NCI-H2081 treated with DMSO at 0.1 percent for 48 hours (cell line): ENCODE measurements at places on chromosomes 2 and 18.
A peak's percentile ranks its signal among the peaks of the same experiment; 100 is the strongest.

DNA sequence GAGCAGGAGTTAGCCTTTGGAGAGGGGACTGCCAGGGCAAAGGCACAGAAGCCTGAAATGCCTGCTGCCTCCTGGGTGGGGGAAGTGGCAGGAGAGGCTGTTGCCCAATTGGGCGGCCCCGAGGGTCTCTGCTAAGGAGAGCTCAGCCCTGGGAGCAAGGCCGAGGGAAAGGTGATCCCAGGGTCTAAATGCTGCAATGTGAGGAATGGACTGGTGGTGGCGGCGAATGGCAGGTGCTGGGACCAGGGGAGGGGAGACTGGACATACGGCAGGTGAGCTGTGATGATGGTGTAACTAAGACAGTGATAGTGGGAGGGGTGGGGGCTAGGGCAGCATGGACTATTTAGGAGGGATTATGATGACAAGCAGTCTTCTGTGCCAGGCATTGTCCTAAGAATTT lies 104.0 kb downstream of the DYSF start:
- no peak for DNase-seq

DNA sequence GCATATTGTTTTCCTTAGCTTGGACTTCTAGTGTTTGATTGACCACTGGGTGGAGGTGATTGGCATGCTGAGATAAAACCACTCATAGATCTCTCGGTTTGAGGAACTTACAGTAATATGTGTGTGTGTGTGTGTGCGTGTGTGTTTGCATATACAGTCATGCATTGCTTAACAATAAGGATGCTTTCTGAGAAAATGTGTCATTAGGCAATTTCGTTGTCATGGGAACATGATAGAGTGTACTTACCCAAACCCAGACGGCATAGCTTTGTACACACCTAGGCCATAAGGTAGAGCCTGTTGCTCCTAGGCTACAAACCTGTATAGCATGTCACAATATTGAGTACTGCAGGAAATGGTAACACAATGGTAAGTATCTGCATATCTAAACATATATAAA lies 167.3 kb downstream of the NYAP2 start:
- DNase-seq: peak; percentile 5

DNA sequence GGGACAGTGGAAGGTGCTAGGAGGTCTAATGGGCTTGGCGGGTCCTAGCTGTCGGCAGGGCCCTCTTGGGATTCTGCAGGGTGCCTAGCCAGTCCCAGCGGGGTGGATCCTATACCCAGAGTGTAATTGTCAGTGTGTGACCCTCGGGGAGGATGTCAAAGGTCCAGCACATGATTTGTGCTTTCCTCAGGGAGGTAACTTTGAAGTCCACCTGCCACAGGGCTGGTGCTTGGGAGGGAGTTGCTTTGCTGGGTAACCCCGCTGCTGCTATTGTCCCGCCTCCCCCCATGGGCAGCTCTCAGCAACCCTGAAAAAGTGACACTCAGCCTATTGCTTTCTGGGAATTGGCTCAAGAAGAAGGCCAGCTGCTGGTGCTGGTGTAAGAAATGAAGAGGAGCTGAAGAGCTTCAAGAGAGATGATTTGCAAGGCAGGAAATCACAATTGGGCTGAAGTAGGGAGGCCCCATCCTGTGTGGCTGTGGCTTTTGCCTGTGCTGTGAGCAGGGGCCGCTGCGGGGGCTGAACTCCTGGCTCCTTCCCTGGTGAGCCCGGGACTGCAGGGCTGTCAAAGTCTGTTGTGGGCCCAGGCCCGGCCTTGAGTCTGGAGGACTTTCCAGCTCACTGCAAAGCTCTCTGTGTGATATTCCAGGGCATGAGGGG lies 36.4 kb downstream of the EMILIN2 start:
- no peak for DNase-seq

DNA sequence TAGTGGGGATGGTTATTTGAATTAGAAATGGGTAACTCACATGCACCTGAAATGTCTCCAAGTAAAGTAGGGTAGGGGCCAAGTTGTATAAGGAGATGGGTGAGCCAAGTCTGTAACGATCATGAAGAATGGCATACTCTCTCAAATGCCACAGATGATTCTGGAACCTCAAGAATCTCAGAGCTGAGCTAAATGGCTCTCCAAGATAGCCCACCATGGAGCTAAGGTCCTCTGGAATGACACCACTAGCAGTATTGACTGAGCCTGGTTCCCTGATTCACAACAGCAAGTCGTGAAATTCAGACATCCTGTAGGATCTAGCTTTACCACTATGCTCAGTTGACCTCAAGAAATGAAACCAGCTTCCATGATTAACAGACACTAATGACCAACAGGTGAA lies 115.9 kb upstream of the EPAS1 start:
- DNase-seq: no peak

GRCh38 chr2:70659551-70659950 lies 105.9 kb upstream of the TGFA start:
- DNase-seq: no peak

GRCh38 chr2:86158286-86158685 lies 37.0 kb downstream of the IMMT start:
- DNase-seq: no peak

DNA sequence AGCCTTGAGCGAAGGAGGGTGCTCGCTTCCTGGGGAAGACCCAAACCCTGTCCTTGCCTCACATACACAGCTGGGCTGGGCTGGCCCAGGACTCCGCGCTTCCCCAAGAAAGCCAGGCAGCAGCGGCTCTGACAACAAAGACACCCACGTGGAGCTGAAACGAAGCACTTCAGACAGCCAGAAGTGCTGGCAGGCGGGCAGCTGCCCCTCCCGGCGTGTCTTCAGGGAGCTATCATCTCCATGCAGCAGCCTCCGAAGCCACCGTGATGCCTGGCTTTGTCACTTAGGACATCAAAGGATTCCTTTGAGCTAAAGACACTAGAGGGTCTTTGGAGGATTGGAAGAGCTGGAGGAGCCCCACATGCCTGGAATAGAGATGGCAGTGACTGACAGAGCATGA lies 35.2 kb downstream of the C1QL2 start:
- no peak for DNase-seq

DNA sequence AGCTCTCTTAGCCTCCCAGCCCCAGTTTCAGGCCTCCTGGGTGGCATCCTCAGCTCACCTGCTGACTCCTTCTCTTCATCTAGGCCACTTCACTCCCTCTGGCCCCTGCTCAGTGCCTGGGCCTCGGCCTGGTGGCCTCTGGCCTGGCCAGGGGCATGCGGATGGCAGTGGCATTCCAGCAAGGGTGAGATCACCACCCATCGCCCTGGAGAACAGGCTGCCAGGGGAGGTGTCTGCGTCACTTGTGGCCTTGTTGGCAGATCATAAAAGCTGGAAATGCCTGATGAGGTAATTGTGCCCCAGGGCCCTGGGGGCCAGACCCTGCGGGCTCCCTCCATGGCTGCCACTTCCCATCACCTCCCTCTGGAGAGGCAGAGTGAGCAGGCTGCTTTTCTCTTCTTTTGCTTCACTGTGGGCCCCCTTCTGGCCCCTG lies 72.5 kb upstream of the SMAD2 start:
- DNase-seq: no peak

- no peak for DNase-seq
These were observed 26.2 kb upstream of the SNORC start for GRCh38 chr2:232843834-232844233.

GRCh38 chr2:64212801-64213321 lies 68.6 kb upstream of the PELI1 start:
- DNase-seq: no peak

DNA sequence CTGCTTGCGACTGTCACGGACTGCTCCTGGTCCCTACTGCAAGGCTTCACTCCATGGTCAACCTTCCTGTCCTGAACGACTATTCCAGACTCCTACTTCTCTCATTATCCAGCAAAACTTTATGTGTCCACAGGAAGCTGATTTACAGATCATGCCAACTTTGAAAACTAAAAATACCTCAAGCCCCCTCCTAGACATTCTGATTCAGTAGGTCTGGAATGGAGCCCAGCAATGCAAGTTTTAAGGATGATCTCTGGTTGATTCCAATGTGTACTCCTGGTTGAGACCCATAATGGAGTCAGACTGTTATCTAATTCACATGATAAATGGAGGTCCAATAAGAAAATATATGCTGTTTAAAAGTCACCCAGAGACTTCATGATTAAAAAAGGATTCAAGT lies 13.1 kb upstream of the LRATD1 start:
- no peak for DNase-seq

- no peak for DNase-seq
These were observed 10.6 kb downstream of the PLCD4 start for GRCh38 chr2:218618102-218618860.

- no peak for DNase-seq
These were observed 12.2 kb upstream of the ME2 start for GRCh38 chr18:50866765-50867164.

- no peak for DNase-seq
These were observed 201.8 kb downstream of the ZFP36L2 start for GRCh38 chr2:43024515-43025011.

GRCh38 chr2:127100251-127101047 lies 6.5 kb downstream of the BIN1 start:
- no peak for DNase-seq

GRCh38 chr18:75065251-75066000 lies 143.5 kb downstream of the PTGR3 start:
- no peak for DNase-seq

DNA sequence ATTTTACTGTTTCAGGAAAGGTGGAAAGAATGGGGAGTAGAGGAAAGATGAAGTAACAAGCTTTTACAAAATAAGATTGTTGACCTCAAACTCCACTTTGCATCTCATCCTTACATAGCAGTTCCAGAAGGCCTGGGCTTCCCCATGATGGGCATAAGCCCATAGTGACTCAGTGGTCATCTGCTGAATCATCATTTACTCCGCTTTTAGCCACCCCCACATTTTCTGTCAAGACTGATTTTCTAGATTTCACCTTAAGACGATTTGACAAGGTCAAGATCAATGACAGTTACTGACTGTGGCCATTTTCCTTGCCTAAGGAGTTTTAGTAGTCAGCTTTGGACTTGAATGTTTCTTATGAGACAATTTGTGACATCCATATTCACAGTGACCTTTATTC lies 49.4 kb downstream of the PLEKHM3 start:
- DNase-seq: no peak

- DNase-seq: no peak
These were observed 448.7 kb upstream of the HNRNPA3 start for GRCh38 chr2:176763851-176764404.

DNA sequence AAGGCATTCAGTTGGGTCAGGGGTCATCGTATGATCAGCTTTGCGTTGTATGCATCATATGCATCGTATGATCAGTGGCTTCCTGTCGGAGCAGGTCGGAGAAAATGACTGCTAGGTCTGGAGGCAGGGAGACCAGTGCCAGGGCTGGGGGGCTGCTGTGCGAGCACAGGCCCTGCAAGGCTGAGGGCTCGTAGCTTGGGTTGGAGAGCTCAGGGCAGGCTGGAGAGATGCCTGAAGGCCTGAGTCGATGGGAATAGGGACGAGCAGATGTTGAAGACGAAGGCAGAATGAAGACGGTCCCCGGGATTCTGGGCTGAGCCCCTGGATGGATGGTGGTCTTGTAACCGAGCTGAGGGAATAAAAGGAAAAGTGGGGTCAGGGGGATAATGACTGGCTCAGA lies 25.3 kb upstream of the ACKR3 start:
- no peak for DNase-seq

DNA sequence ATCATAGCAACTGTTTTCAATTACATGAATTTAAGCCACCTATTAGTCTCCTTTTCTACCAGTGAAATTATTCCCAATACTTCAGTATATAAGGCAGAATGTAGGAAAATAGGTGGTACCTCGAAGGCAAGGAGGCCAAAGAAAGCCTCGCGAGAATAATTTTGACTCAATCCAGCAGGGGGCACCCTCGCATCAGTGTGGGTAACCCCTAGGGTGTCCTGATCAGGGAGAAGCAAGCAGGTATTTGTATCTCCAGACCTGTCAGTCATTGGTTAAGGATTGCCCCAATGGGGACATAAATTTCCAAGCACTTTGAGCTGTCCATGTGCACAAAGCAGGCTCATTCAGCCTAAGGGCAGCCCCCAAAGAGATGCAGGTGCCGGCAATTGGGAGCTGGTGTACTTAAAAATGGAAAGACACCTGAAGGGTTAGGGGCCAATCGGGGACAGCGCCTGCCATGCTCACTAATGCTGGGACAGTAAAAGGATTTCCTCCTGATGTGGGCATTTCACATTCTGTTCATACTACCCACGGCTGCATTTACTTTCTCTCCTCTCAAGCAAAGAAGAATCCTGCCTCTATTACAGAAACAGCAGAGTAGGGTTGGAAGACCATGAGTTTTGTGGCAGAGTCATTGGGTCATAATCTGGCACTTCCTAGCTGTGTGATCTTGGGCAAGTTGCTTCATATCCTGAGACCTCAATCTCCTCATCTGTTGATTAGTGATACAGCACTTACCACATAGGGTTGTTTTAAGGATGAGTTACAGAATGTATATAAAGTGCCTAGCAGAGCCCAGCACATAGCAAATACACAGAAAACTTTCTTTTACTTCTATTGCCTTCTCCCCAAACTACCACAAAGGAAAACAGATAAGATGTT lies 136.1 kb downstream of the ICOS start:
- no peak for DNase-seq

DNA sequence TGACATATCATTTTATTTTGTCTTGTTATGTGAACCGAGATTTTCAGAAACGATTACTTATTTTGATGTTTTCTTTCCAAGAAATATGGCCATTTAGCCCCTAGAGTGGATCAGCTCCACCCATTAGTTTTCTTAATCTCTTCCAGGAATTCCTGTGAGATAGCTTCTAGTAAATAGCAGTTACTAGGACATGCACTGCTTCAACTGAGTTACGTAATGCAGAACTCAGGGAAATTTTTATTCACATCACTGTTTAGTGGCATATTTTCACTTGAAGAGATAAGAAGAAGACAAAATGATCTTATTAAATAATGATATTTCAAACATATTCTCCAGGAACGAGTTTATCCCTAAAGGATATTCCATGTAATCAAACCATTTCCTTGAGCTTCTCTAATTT lies 573.5 kb upstream of the CNTNAP5 start:
- DNase-seq: no peak

DNA sequence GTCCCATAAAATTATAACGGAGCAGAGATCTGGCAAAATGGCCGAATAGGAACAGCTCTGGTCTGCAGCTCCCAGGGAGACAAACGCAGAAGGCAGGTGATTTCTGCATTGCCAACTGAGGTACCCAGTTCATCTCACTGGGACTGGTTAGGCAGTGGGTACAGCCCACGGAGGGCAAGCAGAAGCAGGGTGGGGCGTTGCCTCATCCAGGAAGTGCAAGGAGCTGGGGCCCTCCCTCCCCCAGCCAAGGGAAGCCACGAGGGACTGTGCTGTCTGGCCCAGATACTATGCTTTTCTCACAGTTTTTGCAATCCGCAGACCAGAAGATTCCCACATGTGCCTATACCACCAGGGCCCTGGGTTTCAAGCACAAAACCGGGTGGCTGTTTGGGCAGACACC lies 22.8 kb downstream of the ICA1L start:
- no peak for DNase-seq

GRCh38 chr2:10091182-10091888 lies 11.1 kb upstream of the CYS1 start:
- no peak for DNase-seq

DNA sequence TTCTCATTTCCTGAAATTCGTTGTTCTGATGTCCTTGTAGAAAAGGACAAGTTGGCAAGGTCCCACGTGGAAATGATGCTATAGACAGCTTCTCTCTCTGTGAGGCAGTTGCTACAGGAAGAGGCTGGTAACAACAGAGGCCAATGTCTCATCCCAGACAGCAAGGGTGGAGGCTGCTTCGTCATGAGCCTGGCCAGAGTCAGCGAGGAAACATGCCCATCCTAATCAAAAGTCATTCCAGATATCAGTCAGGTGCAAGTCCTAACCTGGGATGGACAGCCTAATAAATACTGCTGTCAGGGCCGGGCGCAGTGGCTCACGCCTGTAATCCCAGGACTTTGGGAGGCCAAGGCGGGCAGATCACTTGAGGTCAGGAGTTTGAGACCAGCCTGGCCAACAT lies 6.4 kb upstream of the SMAD7 start:
- no peak for DNase-seq
